ENCODE measurements at places on chromosomes 12 and 14.

DNA sequence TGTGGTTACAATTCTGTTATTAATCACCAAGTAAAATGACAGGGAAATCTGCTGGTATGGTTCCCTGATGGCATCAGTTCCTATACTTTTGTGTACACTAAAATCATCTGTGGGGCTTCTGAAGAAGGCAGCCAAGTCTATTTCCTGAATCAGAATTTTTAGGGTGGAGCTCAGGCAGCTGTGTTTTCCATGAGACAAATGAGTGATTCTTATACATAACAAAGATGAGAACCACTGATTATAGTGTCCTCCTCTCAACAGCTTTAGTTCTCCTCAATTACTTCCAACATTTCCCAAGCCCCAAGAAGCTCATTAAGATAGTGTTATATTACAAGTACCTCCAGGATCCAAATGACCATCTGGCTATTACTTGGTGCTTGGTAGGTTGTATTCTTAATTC, 64.5 kb upstream of the USP44 start:
- DNase-seq: peak; percentile 77

GRCh38 chr14:83883732-83884131, 1646.2 kb upstream of the FLRT2 start:
- no peak for DNase-seq

DNA sequence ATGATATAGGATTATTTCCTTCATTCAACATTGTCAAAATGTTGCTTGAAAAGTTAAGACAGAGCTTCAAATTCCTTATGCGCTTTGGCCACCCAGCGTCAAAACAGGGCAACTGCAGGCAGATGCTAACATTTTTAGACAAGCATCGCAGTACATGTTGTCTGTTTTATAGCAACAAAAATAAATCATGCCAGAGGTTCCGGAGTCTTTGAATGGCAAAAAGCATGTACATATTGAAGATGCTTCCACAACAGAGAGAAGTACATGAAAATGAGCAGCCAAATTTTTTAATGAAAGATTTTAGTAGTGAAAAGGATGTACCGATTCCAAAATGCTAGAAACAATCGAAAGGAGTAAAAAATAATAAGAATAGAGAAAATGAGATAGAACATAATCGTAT, 49.8 kb upstream of the USP15 start:
- DNase-seq: peak; percentile 57

DNA sequence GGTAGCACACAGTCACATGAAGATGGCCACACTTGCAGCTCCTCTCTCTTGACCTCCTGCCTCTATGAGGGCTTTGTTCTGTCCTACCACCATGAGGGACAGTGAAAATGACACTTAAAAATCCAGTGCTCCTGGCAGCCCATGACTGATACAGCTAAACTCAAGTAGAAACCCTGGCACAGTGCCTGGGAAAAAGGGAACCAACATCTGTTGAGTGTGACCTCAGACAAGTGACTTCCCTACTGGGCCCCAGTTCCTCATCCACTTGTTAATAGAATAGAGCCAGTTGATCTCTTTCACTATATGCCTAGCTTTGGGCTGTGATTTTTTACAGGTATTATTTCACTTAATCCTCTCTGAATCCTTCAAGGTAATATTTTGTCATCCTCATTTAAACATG, 4.8 kb downstream of the GUCY2C start:
- DNase-seq: no peak

- no peak for DNase-seq
Measured at GRCh38 chr12:110284597-110284996, 3.5 kb downstream of the ATP2A2 start.

- no peak for DNase-seq
Measured at GRCh38 chr12:15322164-15323061, at the start of gene PTPRO. Gene PTPRO (plus strand): TSS chr12:15322508.

DNA sequence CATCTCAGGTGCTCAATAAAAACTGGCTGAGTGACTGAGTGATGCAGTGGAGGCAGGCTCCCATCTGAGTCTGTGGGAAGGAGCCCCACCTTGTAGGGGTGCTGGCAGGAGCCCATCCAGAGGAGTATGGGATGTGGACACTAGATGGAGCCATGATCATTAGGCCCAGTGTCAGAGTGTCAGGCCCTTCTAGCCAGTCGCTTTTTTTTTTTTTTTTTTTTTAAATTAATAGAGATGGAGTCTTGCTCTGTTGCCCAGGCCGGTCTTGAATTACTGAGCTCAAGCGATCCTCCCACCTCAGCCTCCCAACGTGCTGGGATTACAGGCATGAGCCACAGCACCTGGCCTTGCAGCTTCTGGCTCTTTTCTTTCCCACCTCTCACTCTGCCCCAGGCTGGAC, 11.5 kb downstream of the RITA1 start:
- DNase-seq: peak; percentile 88

- no peak for DNase-seq
Measured at GRCh38 chr14:68628605-68629310, 164.1 kb downstream of the ZFP36L1 start.

DNA sequence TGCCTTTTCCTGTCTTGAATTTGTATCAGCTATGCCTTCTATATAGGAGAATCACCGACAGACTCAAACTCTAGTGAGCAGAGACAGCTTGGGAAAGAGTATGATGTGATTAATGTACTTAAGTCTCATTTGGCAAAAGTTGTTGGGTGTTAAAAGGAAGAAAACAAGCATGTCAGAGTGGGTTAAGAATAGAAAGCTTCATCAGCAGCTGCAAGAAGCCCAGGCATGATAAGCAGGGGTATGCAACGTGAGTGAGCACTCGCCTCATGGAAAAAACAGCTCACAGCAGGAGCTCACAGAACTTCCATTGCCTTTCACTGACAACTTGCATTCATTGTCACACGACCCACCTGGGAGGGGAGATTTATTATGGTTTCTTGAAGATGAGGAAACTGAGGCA, 35.9 kb upstream of the WNK1 start:
- DNase-seq: peak; percentile 13
